Right renal pelvis (tissue), 4 donors: ENCODE measurements at places on chromosomes 13 and 19.

DNA sequence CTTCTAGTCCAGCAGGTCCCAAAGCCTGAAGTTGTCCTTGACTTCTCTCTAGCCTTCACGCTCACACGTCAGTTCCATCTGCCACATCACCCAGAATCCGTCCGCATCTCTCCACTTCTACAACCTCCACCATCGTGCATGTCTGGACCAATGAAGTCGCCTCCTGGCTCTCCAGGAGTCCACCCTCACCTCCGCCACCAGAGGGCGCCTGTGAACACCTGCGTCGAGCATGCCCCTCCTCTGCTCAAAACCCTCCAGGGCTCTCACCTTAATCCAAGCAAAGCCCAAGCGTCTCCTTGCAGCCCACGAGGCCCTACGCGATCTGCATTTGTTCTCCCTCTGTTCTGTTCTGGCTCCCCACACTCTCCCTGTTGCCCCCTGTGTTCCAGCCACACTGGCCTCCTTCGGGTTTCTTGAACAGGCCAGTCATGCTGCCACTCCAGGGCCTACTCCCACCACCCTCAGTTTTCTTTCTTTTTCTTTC lies 3.7 kb downstream of the USHBP1 start:
- no peak for DNase-seq

- no peak for DNase-seq
Observed at GRCh38 chr13:24036115-24036514, 124.4 kb upstream of the SPATA13 start.

DNA sequence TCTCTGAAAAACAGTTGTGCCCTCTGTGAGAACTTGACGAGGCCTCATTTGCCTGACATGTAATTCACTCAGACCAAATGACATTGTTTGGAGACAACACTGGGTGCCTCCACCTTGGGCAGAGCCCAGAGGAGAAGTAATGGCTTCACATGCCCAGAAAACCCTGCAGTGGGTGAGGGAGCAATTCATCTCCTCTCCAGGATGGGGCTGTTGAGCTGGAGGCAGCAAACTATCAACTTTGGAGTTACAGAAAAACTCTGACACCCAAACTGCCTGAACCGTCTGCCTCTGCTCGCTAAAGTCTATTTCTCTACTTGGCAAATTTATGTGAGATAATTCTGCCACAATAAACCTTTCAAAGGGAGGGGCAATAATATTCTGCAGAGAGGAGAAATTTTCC lies 146.9 kb downstream of the DCLK1 start:
- no peak for DNase-seq

DNA sequence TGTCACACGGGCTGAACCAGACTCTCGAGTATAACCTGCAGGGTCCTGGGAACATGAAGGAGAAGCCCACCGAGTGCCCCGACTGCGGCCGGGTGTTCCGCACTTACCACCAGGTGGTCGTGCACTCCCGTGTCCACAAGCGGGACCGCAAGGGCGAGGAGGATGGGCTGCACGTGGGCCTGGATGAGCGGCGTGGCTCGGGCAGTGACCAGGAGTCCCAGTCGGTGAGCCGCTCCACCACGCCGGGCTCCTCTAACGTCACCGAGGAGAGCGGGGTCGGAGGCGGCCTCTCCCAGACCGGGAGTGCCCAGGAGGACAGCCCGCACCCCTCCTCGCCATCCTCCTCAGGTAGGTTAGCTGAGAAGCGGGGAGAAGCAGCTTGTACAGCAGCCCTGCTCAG lies 73.2 kb downstream of the ZNF536 start:
- DNase-seq = no peak

GRCh38 chr19:422213-422916 lies 13.4 kb upstream of the C2CD4C start:
- no peak for DNase-seq

- no peak for DNase-seq
Observed at GRCh38 chr13:40787062-40787461, 2.3 kb upstream of the SLC25A15 start.

GRCh38 chr19:47820410-47820809 lies 1.3 kb upstream of the CRX start:
- DNase-seq = no peak

GRCh38 chr13:65387743-65388347 lies 1842.3 kb downstream of the PCDH9 start:
- no peak for DNase-seq

GRCh38 chr13:34116651-34117050 lies 298.7 kb downstream of the RFC3 start:
- DNase-seq = no peak

- DNase-seq = no peak
Observed at GRCh38 chr13:40352380-40352778, 314.1 kb downstream of the FOXO1 start.
